ENCODE measurements at places on chromosomes 13 and 19. TPM values are rescaled to one million over a fixed set of nuclear protein-coding genes. Genes with fewer than 3 reads are reported as not detected.

The ZNF90 gene
- total RNA-seq, result 40.4 TPM

The IFNL1 gene
- not detected for total RNA-seq

The SULT2A1 gene
- total RNA-seq, result not detected

The TRAPPC5 gene
- 24.4 TPM for total RNA-seq

The IL11 gene
- 0.06 TPM for total RNA-seq

The STK11 gene
- 27.4 TPM for total RNA-seq

The ZNF112 gene
- 18.2 TPM for total RNA-seq

DNA sequence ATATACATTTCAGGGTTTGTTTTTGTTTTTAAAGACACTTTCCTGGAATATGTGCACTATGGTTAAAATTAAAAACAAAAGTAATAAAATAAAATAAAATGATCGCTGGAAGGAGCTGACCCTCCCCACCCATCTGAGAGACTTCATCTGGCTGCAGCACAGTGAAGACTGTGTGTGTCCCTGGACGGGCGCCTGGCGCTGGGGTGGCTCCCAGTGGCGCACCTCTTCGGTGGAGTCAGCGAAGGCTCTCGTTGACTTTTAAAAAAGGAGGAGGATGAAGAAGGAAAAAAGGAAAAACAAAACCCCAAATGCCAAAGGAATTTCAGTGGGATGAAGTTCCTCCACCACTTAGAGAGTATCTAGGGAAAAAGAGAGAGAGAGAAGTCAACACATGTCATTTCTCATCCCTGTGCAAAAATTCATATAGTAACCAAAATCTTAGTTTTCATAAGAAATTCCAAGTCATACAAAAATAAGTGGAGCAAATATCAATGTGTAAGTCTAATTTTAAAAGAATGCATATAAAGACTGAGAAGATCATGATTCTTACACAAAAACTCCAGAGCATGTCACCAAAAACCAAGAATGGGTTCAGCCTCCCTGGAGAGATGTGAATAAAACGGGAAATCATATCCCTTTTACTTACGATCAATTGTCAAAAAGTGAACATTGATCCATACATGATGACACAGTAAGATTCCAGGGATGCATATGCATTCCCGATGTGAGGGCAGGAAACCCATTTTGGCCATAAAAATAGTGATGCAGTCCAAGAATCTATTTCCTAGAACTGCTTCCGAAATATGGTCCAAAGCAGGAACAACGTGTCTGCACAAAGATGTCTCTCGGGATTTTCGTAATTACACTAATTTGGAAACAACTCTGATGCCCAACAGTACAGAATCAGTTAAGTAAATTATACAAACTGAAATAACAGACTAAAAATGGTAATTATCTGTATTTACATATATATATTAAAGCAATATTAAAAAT, 123.8 kb downstream of the STK24 start:
- no peak overlapping the region for H3K4me3 ChIP-seq
- no peak for DNase-seq
- H3K4me1 ChIP-seq, result peaks cover 20% of the 10 kb centered on the region
- H3K27ac ChIP-seq, result no peak overlapping the region

- H3K36me3 ChIP-seq, result no peaks in the 10 kb centered on the region
- H3K27ac ChIP-seq, result no peak overlapping the region
- no peak overlapping the region for H3K4me3 ChIP-seq
- no peaks in the 10 kb centered on the region for H3K27me3 ChIP-seq
- DNase-seq, result no peak
These were observed 1342.7 kb downstream of the UQCRFS1 start for GRCh38 chr19:27870293-27870692.

- H3K4me3 ChIP-seq, result no peak overlapping the region
- H3K27me3 ChIP-seq, result no peaks in the 10 kb centered on the region
- no peak for DNase-seq
- no peak overlapping the region for H3K27ac ChIP-seq
These were observed 21.9 kb downstream of the CCL25 start for GRCh38 chr19:8074501-8074900.

GRCh38 chr13:74930402-74931165, 551.4 kb downstream of the TBC1D4 start:
- H3K4me3 ChIP-seq, result no peak overlapping the region
- H3K36me3 ChIP-seq, result no peaks in the 10 kb centered on the region
- H3K27me3 ChIP-seq, result no peaks in the 10 kb centered on the region
- no peaks in the 10 kb centered on the region for H3K4me1 ChIP-seq

DNA sequence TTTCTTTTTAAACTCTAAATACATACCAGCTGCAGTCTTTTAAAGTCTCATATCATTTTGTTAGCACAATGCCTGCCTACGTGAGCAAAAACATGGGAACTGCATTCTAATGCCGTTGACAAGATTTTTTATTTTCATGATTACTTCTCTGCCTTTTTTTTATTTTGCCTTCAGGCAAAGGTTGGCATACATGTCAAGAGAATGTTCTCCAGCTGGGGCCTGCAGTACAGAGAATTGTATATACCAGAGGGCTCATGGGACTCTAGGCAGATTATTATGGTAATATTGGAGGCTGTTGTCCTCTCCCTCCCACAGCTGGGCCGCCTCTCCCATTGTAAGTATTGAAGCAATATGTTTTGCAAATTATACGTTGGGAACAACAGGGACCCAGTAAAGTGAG, 53.9 kb upstream of the OBI1 start:
- no peak overlapping the region for H3K4me3 ChIP-seq
- no peak for DNase-seq
- no peak overlapping the region for H3K27ac ChIP-seq
- no peaks in the 10 kb centered on the region for H3K27me3 ChIP-seq

DNA sequence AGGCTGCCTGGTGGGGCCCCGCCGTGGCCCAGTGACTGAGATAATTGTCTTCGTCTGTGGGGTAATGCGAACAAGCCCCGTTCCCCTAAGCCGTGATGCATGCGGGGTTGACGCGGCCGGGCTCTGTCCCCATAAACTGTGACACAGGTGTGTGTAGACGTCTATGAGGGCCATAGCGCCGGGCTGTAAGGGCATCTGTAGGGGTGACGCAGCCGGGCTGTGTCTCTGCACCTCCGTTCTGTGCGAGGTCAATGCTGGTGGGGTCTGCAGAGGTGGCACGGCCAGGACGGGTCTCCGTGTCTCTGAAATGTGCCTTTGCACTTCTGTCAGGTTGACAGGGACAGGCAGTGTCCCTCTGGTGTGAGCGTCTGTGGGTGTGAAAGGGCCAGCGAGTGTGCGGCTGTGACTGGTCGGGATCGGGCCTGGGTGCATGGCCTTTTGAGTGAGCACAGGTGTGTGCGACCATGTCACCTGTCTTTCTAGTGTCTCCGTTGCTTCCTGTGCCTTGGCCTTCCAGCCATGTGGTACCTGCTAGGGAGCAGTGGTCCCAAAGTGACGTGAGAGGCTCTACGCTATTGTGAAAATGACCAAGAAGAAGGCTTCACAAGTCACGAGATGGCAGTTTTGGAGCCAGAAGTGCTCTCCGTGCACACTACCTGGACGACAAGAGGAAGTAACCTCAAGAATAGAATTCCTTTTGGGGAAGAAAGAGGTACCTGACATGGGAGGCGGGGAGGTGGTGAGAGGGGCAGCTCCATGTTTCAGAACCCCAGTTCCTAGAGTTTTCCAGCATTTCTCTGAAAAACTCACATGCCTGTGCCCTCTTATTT, 16.4 kb upstream of the ZNF331 start:
- no peak for DNase-seq
- peaks cover 17% of the 10 kb centered on the region for H3K36me3 ChIP-seq
- peaks cover 9% of the 10 kb centered on the region for H3K4me1 ChIP-seq
- no peaks in the 10 kb centered on the region for H3K27me3 ChIP-seq
- H3K27ac ChIP-seq, result no peak overlapping the region

DNA sequence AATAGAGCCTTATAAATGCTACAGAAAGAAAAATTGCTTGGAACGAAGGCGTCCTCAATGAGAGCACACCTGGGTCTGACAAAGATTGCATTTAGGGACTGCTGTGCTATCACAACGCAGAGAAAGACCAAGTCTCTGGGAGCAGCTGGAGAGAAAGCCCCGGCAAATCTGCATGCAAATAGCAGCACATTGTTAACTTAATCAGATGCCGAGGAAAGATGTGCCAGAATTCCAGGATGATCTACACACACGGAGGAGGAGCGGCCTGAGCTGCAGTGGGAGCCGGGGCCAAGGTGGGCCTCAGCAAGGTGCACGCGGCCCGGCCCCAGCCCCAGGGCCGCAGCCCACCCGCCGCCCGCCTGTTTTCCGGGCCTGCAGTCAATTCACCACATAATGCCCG, 1.4 kb downstream of the ZNF536 start:
- H3K27me3 ChIP-seq, result peaks cover 44% of the 10 kb centered on the region
- H3K36me3 ChIP-seq, result no peaks in the 10 kb centered on the region
- DNase-seq, result peak; percentile 74

DNA sequence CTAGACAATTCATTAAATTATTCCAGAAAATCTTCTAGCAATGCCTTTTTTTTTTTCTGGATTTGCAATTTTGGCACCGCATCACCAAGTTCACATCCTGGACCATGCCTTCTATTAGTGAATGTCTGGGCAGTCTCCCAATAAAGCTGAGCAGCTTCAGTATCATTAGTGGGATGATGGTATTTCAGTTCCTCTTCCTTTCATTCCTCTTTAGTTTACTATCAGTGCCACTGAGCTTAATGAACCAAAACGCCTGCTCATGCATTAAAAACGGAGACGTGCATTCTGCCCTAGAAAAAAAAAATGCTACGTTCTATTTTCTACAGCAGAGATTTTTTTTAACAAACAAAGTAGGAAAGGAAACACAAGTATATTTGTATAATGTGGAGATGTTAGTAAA, 343.0 kb downstream of the PCDH9 start:
- no peaks in the 10 kb centered on the region for H3K27me3 ChIP-seq
- no peaks in the 10 kb centered on the region for H3K36me3 ChIP-seq

DNA sequence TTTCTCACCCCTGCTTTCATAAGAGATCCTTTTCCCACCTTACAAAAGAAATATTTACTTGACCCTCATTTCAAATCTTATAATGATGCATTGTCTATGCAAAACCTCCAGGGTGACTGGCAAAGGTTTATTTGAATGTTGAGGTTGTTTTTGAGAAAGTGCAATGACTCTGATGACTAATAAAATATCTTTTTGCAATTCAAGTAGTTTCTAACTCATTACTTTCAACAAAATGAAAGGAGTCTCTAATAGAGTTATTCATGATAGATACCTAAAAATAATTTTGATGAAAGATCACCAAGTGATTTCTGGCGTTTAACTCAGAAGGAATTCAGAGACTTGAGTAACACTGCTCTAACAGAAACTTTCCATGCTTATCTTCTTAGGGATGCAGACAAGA, 144.2 kb downstream of the FOXO1 start:
- no peak overlapping the region for H3K27ac ChIP-seq
- no peak overlapping the region for H3K4me3 ChIP-seq
- H3K4me1 ChIP-seq, result no peaks in the 10 kb centered on the region
- no peaks in the 10 kb centered on the region for H3K27me3 ChIP-seq
- DNase-seq, result no peak

DNA sequence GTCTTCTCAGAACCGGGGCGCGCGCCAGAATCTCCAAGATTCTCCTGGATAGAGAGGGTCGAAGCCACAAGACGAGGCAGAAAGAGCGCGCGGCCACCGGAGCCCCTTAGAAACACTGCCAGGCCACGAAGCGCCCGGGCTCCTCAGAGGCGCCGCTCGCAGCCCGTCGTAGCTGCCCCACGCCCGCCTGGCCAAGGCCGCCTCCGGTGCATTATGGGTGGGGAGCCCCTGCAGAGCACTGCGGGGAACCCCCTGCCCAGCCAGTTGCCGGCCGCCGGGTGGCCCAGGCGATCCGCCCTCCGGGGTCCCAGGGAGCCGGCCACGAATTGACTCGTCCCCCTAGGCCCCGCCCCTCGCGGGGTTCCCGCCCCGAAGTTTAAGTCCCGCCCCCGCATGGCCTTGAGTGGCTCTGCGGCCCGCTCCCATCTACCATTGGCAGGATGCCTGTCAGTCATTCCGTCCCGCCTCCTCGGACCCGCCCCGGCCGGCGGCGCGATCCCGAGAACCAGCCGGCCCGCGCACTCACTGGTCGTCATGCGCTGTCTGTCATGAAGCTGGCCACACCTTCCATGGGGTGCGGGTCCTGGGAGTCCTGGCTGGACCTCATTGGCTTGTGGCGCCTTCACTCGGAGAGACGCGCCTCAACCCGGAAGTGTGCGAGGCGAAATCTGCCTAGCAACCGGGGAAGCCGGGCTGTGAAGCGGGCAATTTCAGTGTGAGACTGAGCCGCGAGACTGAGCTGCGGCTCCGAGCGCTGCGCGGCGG, 20.2 kb upstream of the GATAD2A start:
- no peak overlapping the region for H3K27ac ChIP-seq
- peak; percentile 100 for DNase-seq
- H3K27me3 ChIP-seq, result peaks cover 11% of the 10 kb centered on the region

DNA sequence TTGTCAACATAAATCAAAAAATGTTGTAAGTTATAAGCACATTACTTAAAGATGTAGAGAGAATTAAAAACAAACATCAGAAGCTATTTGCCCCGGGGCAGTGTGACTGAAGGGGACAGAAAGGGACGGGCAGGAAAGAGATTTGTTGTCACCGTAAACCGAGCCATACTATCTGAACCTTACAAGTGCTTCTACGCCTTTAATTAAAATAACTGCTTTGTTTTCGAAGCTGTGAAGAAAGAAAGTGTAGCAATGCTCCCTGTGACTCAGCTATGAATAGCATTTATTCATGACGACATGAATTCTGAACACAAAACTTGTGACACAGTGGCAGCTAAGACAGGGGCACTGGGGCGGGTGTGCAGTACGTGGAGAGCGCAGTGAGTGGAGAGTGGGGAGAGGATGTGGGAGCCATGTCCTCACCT, 30.0 kb downstream of the ZNF787 start:
- no peak for DNase-seq
- H3K4me1 ChIP-seq, result no peaks in the 10 kb centered on the region

DNA sequence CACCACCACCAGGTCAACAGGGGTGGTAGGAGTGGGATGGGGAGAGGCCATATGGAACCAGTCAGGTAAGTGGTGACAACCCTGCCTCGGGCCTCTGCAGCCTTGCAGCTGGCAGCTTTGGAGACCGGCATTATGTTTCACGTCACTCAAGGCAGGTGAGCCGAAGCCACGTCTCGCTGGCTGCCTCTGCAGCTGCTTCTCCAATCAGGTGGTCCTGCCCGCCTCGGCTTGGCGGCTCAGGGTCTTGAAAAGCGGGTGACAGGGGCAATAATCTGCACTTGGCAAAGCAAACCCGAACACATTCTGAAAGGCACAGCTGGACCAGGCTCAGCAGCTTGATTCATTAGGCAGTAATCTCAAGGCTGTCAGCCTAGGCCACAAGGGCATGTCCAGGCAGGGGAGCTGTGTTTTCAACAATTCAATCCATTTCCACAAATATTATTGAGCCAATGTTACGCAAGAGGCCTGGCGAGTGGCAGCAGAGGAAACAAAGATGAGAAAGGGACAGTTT, 77.4 kb upstream of the PCDH8 start:
- H3K27me3 ChIP-seq, result no peaks in the 10 kb centered on the region
- no peak for DNase-seq
- no peak overlapping the region for H3K4me3 ChIP-seq
- H3K36me3 ChIP-seq, result no peaks in the 10 kb centered on the region

DNA sequence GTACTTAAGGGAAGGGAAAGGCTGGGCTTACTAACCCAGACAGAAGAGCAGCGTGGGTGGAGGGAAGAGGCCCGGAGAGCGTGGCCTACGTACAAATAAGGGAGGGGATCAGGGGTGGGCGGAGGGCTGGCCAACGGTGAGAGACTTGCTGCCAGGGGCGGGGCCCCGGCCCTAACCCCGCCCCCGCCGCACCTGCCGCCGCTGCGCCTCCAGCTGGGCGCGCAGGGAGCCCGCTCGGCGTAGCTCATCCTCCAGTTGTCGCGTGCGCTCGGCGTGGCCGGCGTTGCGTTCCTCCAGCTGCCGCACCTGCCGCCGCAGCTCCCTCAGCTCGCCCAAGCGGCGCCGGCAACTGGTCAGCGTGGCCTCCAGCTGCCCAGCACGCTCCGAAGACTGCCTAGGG, 5.7 kb downstream of the HOOK2 start:
- H3K36me3 ChIP-seq, result no peaks in the 10 kb centered on the region
- H3K4me3 ChIP-seq, result peak overlapping the region; percentile 19
- H3K27ac ChIP-seq, result no peak overlapping the region
- peak; percentile 92 for DNase-seq
- peaks cover 9% of the 10 kb centered on the region for H3K27me3 ChIP-seq

Measured in neural progenitor cell (in vitro differentiated cells).